Trophoblast cell (in vitro differentiated cells and primary cell): ENCODE measurements at places on chromosomes 3 and 15.

- H3K4me1 ChIP-seq: no peaks in the 10 kb centered on the region
- DNase-seq: no peak
- no peak overlapping the region for H3K27ac ChIP-seq
- H3K4me3 ChIP-seq: no peak overlapping the region
- H3K36me3 ChIP-seq: no peaks in the 10 kb centered on the region
- H3K27me3 ChIP-seq: no peaks in the 10 kb centered on the region
These were observed 19.8 kb downstream of the PCSK6 start for GRCh38 chr15:101469520-101470288.

- H3K27ac ChIP-seq: no peak overlapping the region
- H3K4me1 ChIP-seq: peaks cover 13% of the 10 kb centered on the region
- H3K4me3 ChIP-seq: no peak overlapping the region
- peak; percentile 65 for DNase-seq
These were observed 20.5 kb downstream of the BOC start for GRCh38 chr3:113231827-113232253.

DNA sequence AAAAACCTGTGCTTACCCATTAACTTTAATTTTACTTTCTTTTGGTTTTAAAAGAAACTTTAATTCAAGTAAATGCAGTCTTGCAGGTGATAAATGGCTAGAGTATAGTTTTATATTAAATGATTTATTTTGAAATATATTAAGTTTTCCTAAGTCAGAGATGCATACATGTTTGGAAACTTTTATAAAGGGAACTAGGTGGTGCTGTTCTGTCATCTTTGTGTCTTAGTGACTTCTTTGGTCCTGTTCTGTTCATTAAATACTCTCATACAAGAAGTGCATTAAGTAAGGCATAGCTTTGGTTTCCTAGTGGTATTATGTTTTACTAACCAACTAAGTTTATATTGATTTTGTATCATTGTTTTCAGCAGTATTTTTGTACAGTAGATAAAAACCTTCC is 15.6 kb downstream of the CADM2 start:
- H3K36me3 ChIP-seq: no peaks in the 10 kb centered on the region
- DNase-seq: no peak
- no peak overlapping the region for H3K4me3 ChIP-seq
- H3K27me3 ChIP-seq: no peaks in the 10 kb centered on the region
- H3K27ac ChIP-seq: no peak overlapping the region
- H3K4me1 ChIP-seq: no peaks in the 10 kb centered on the region

DNA sequence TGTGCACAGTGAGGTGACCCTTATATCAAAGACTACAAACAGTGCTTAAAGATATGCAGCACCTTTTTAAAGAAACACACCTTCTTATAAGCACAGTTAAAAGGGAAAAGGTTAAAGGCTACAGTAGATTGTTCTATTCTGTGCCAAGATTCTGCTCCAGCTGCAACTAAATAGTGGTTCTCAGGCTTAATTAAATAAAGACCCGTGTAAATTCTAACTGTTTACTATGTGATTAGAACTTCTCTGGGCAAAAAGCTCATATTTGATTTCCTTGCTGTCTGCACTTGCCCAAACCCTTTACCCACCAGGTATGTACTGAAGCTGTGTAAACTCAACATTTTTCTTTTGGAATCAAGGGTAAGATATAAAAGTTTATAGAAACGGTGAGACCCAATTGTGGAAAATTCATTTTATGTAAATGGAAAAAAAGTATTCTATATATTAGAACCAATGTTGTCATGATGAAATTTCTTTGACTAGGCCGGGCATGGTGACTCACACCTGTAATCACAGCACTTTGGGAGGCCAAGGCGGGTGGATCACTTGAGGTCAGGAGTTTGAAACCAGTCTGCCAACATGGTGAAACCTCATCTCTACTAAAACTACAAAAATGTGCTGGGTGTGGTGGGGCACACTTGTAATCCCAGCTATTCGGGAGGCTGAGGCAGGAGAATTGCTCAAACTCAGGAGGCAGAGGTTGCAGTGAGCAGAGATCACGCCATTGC is 230.6 kb downstream of the MECOM start:
- H3K4me3 ChIP-seq: no peak overlapping the region
- no peak overlapping the region for H3K27ac ChIP-seq
- H3K36me3 ChIP-seq: no peaks in the 10 kb centered on the region
- DNase-seq: peak; percentile 78
- H3K4me1 ChIP-seq: no peaks in the 10 kb centered on the region

DNA sequence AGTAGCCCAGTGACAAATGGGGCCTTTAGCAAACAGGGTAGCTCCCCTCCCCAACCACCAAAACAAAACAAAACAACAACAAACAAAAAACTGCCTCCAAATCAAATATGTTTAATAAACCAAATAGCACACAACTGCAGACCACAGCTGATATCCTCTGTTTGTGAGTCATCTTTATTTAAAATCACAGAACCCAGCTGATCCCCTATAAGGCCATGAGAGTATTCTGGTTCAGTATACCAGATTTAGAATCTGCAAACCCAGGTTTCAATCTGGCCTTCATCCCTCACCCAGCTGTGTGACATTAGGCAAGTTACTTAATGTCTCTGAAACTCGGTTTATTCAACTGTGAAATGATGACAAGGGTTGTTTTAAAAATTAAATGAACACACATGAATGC is 124.5 kb downstream of the SUCLG2 start:
- no peak overlapping the region for H3K27ac ChIP-seq
- no peak overlapping the region for H3K4me3 ChIP-seq
- no peaks in the 10 kb centered on the region for H3K4me1 ChIP-seq

GRCh38 chr3:46724424-46724823 is 6.8 kb upstream of the PRSS50 start:
- no peak for DNase-seq
- H3K4me3 ChIP-seq: no peak overlapping the region
- no peaks in the 10 kb centered on the region for H3K27me3 ChIP-seq
- no peaks in the 10 kb centered on the region for H3K4me1 ChIP-seq
- no peak overlapping the region for H3K27ac ChIP-seq
- H3K36me3 ChIP-seq: no peaks in the 10 kb centered on the region

GRCh38 chr15:22863356-22863755 is 24.9 kb downstream of the NIPA2 start:
- no peaks in the 10 kb centered on the region for H3K27me3 ChIP-seq
- no peak overlapping the region for H3K27ac ChIP-seq
- no peak overlapping the region for H3K4me3 ChIP-seq
- no peaks in the 10 kb centered on the region for H3K4me1 ChIP-seq
- H3K36me3 ChIP-seq: peaks cover 39% of the 10 kb centered on the region

DNA sequence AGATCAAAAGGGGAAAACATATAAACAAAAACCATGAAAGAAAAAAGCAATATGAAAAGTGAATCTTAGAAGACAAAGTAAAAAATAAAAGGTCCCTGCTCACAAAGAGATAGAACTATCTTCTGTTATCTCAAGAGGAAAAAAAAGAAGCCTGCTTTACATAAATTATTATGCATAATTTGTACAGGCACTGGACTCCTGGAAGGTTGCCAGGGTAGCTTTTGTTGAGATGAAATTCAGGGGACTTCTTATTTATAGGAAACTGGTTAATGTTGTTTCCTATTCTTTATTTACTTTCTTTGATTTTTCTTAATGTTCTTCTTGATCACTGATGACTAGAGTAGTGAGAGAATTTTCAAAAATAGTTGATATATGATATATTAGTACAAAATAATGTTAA is 66.9 kb downstream of the PPM1L start:
- H3K4me3 ChIP-seq: no peak overlapping the region
- H3K27me3 ChIP-seq: no peaks in the 10 kb centered on the region
- no peak overlapping the region for H3K27ac ChIP-seq
- no peaks in the 10 kb centered on the region for H3K36me3 ChIP-seq
- DNase-seq: no peak

DNA sequence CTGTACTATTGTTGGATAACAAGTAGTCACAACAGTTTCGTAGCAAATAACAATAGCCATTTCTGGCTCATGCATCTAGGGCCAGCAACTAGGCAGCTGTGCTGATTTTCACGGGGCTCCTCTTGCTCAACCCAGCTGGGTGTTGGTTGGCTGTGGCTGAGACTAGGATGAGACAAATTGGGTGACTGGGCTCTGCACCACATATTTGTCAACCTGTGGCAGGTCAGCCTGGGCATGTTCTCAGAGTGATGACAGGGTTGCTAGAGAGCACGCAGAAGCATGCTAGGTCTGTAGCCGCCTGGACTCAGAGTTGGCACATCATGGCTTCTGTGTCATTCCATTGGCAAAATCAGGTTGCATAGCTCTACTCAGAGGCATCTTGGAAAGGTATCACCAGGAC is 175.9 kb downstream of the OTOL1 start:
- no peaks in the 10 kb centered on the region for H3K36me3 ChIP-seq
- no peak for DNase-seq
- no peak overlapping the region for H3K4me3 ChIP-seq
- H3K27ac ChIP-seq: no peak overlapping the region

DNA sequence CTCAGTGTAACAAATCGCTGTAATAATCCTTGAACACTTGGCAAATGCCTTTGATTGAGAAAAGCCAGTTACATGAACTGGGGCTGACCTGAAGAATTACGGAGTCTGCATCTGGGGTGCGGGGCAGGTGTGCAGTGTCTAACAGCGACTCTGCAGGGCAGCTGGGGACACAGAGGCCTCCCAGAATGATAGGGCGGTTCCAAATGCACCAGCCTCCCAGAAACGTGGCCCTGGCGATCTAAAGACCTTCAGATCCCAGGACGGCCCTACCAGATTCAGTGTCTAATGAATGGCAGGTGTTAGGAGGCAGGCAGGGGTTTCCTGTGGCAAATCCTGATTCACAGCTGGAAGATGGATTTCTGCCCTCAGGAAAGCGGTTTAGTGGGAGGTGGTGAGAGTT is 100.5 kb upstream of the RGMA start:
- no peak for DNase-seq
- no peaks in the 10 kb centered on the region for H3K4me1 ChIP-seq
- H3K36me3 ChIP-seq: no peaks in the 10 kb centered on the region
- no peak overlapping the region for H3K27ac ChIP-seq
- no peak overlapping the region for H3K4me3 ChIP-seq

GRCh38 chr3:128914966-128915645 is 35.7 kb downstream of the ACAD9 start:
- no peak overlapping the region for H3K27ac ChIP-seq
- no peak overlapping the region for H3K4me3 ChIP-seq

- peaks cover 3% of the 10 kb centered on the region for H3K36me3 ChIP-seq
- H3K4me3 ChIP-seq: peak within 1 kb of the TSS; percentile 89
- peaks cover 18% of the 10 kb centered on the region for H3K4me1 ChIP-seq
- H3K27me3 ChIP-seq: no peaks in the 10 kb centered on the region
- peak within 1 kb of the TSS; percentile 51 for H3K27ac ChIP-seq
These were observed at the start of the genes MST1 and RNF123 for GRCh38 chr3:49689046-49689907. Gene MST1, minus strand, starts transcription at chr3:49689474. Its CDS starts 783 bp downstream, at chr3:49688691. Gene RNF123, plus strand, starts transcription at chr3:49689557. Its CDS starts 1,609 bp downstream, at chr3:49691166.

GRCh38 chr3:118945834-118946233 is 88.8 kb downstream of the IGSF11 start:
- peaks cover 15% of the 10 kb centered on the region for H3K4me1 ChIP-seq
- no peak overlapping the region for H3K4me3 ChIP-seq
- no peaks in the 10 kb centered on the region for H3K36me3 ChIP-seq
- H3K27ac ChIP-seq: no peak overlapping the region
- no peaks in the 10 kb centered on the region for H3K27me3 ChIP-seq

DNA sequence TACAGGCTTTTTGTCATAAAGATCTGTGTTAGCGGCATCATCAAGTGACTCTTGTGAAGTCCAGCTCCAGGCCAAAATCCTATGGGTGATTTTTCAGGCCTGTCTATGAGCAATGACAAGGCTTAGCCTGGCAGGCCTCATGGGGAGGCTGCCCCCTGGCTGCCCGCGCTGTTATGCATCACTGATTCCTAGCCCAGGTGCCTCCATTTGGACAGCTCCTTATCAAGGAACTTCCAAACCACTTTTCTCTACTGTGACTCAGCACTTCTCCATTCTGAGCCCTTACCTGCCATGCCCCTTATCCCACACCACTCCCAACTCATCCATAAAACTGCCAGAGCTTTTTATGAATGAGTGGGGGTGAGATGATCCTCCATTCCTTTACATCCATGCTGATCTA is 91.5 kb upstream of the C3orf80 start:
- no peak overlapping the region for H3K4me3 ChIP-seq
- DNase-seq: peak; percentile 47
- no peaks in the 10 kb centered on the region for H3K27me3 ChIP-seq
- H3K4me1 ChIP-seq: no peaks in the 10 kb centered on the region
- H3K36me3 ChIP-seq: no peaks in the 10 kb centered on the region
- H3K27ac ChIP-seq: no peak overlapping the region

GRCh38 chr15:56467616-56468015 is 2.7 kb upstream of the MNS1 start:
- no peak overlapping the region for H3K4me3 ChIP-seq
- no peaks in the 10 kb centered on the region for H3K27me3 ChIP-seq
- H3K4me1 ChIP-seq: no peaks in the 10 kb centered on the region
- DNase-seq: no peak

GRCh38 chr3:141915766-141916165 is 39.3 kb downstream of the ATP1B3 start:
- H3K27ac ChIP-seq: no peak overlapping the region
- no peak overlapping the region for H3K4me3 ChIP-seq
- no peaks in the 10 kb centered on the region for H3K27me3 ChIP-seq

DNA sequence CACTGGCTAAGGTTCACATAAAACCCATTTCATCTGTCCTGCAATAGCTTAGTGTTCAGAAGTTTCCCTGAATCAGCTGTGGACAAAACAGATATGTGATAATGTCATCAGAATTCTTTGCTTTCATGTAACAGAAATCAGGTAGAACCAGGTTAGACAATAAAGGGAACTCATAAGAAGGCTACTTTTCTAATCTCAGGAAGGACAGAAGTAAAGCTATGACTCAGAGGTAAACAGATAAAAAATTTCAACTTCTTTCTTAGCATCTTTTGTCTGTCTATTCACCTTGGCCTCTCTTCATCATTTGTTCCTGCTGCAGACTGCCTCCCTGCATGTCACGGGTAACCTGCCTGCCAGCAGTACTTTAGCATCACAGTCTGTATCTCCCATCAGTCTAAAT is 643.1 kb downstream of the MECOM start:
- H3K27me3 ChIP-seq: no peaks in the 10 kb centered on the region
- H3K27ac ChIP-seq: no peak overlapping the region
- no peaks in the 10 kb centered on the region for H3K4me1 ChIP-seq

DNA sequence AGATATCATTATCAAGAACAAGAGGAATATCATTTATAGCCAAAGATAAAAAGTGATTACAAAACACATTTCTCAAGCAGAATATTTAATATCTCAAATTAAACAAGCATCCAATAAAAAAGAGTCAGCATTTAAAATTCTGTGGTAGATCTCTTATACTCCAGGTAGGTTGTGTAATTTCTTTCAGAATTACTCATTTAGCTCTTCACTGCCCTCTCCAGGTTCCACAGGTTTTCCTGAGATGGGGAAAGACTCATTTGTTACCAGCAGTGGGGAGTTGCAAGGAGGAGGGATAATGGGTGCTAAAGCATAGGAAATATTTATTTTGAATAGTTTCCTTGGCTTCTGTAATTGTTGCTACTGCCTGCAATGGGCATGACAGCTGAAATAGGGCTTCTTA is 83.1 kb upstream of the RASGRP1 start:
- H3K4me3 ChIP-seq: no peak overlapping the region
- DNase-seq: peak; percentile 73
- H3K27ac ChIP-seq: no peak overlapping the region
